Stimulated activated CD4-positive, alpha-beta T cell treated with anti-CD3 and anti-CD28 coated beads, Interleukin-4, amount 100 ng/mL, for 24 hours (primary cell): ENCODE measurements at places on chromosomes 7 and 10.
A peak's percentile ranks its signal among the peaks of the same experiment; 100 is the strongest.

DNA sequence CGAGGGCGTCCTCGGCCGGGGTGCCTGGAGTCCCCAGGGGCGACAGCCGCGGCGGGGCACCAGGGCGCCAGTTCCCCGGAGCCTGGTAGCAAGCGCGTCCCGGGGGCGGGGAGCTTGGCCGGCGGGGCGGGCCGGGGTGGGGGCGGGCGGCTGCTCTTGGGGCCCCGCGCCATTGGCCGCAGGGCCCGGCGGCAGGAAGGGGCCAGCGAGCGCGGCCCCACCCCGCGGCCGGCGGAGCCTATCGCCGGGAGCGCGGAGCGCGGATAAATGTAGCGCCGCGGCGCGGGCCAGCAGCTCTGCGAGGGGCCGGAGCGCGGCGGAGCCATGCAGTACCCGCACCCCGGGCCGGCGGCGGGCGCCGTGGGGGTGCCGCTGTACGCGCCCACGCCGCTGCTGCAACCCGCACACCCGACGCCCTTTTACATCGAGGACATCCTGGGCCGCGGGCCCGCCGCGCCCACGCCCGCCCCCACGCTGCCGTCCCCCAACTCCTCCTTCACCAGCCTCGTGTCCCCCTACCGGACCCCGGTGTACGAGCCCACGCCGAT is at the start of gene HHEX:
TSS of gene HHEX (plus strand) at position 293 of the 548 bp plus-strand sequence. CDS start at position 325, 32 bp downstream.
- no peak for DNase-seq

DNA sequence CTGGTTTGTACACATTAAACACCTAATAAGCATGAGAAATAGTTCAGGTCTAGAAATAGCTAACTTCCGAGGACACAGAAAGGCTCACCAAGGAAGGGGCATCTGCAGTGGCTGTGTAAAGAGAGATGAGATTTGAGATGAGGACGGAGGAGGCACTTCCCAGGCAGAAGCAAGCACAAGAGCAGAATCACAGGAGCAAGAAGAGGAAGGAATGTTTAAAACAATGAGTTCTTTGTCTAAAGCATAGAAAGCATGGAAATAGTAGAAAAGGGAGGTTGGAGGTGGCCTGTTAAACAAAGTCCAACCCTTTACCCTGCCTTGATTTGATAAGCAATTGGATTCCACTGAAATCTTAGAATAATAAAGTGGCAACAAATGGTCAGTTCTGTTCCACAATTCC is 11.6 kb upstream of the PON3 start:
- DNase-seq, result no peak

DNA sequence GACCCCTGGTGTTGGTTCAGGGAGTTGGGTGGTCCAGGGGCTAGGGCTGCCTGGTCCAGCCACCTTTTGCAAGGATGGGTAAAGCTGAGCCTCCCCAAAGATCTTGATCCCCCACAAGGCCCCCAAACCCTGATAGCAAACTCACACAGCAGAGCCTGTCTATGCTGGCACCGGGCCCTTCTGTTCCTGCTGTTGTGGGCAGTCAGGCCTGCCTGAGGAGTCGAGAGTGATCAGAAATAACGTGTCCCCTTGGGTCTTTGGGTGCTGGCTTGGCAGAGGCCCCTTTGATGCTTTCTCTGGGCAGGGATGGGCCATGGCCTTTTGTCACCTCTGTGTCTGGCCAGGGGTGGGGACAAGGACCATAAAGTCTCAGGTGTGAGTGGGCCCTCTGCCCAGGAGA is 715 bp upstream of the MUC12 start:
- no peak for DNase-seq

- DNase-seq, result no peak
These were observed 35.9 kb upstream of the FZD1 start for GRCh38 chr7:91228327-91228726.

DNA sequence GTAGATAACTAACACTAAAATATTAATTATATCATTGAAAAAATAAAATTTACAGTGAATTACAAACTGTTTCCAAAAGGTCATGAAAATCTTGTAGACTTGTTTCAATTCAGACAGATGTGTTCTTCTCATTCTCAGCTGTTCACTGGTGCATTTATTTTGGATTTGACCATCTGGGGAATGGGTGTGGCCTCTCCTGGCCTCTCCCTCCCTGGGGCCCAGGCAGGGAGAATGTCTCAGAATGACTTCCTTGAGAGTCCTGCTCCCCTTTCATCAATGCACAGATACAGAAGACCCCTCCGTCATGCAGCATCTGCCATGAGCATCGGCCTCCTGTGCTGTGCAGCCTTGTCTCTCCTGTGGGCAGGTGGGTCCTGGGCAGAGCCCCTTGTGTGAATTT is 192.8 kb upstream of the PRSS58 start:
- DNase-seq, result no peak

DNA sequence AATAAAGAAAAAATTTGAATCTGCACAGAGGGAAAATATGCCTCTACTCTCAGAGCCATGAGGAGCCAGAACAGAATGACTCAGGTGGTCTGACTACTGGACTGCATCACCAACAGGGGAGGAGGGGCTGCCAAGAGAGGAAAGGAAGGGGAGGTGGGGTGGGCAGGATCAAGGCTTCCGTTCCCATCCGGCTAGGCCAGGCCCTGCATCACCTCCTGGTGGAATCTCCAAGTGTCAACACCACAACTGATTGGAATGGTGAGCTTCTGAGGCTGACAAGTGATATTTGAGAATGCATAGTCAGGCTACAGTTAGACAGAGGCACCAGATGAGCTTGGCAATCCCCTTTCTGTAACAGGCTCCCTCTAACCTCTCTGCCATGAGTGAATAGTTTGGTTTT is 10.4 kb upstream of the GPR26 start:
- DNase-seq, result no peak

DNA sequence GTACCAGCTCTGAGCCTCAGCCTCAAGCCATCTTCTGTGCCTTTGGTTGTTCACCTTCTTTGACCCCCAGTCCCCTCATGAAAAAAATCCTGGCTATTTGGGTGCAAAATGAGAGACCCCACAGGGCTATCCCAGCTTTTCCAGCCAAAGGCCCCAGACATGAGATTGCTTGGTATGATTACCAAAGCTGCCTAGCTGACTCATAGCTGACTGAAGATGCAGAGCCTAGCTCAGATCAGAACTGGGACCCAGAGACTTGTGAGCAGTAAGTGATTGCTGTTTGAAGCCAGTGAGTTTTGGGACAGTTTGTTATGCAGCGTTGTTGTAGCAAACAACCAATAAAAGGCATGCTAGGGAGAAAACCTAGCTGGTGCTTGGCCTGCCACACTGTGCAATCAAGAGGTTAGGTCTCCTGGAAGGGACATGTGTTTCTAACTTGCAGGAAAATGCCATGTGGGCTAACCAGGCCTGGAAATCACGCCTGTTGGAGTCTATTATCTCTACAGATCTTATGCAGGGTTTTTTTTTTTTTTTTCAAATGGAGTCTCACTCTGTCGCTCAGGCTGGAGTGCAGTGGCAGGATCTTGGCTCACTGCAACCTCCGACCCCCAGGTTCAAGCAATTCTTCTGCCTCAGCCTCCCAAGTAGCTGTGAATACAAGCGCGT is 48.0 kb upstream of the DAGLB start:
- no peak for DNase-seq

GRCh38 chr10:59965899-59966650 is 59.7 kb upstream of the CCDC6 start:
- no peak for DNase-seq

- no peak for DNase-seq
These were observed 30.0 kb upstream of the SAMD9L start for GRCh38 chr7:93178213-93178612.

GRCh38 chr10:103451091-103451813 is 918 bp downstream of the CALHM2 start:
- peak; percentile 50 for DNase-seq

DNA sequence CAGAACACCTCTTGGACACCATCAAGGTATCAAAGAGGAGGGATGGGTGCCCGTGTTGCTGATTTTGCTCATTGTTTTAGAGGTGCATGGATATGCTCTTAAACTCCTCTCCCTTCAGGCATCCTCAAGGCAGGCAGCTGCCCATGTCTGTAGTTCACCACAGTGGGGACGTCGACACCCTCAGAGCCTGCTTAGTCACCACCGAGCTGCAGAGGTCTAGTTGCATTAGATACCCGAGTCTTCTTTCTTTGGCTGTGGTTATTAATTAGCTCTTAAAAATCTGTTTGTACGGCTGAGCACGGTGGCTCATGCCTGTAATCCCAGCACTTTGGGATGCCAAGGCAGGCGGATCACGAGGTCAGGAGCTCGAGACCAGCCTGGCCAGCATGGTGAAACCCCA is 24.7 kb upstream of the TSPAN13 start:
- DNase-seq, result no peak
